ENCODE measurements at places on chromosomes 13 and 19.

DNA sequence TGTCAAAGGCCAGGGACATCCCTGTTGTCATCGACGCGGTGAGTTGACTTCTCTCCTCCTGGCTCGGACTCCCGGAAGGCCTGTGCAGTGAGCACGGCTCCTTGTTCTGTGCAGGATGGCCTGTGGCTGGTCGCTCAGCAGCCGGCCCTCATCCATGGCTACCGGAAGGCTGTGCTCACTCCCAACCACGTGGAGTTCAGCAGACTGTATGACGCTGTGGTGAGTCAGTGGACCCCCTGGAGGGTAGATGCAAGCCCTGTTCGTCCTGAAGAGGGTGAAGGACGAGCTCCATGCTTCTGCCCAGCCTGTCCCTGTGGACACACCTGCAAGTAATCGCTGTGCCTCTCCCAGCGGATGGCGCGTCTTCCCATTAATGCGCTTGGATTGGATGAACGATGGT lies 19.2 kb downstream of the NAXD start:
- DNase-seq, result no peak
- H3K4me1 ChIP-seq, result no peaks in the 10 kb centered on the region
- peaks cover 73% of the 10 kb centered on the region for H3K36me3 ChIP-seq
- H3K4me3 ChIP-seq, result no peak overlapping the region

DNA sequence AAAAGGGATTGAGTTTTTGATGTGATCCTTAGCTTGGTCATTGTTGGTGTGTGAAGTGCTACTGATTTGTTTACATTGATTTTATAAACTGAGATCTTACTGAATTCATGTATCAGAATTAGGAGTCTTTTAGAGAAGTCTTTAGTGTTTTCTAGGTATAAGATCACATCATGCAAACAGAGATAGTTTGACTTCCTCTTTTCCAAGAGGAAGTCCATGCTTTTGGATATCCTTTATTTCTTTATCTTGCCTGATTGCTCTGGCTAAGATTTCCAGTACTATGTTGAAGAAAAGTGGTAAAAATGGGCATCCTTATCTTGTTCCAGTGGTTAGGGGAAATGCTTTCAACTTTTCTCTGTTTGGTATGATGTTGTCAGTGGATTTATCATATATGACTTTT lies 561.2 kb upstream of the SLITRK1 start:
- no peak overlapping the region for H3K4me3 ChIP-seq
- DNase-seq, result no peak
- H3K27ac ChIP-seq, result no peak overlapping the region

GRCh38 chr13:101398191-101398590 lies 18.1 kb downstream of the NALCN start:
- no peak overlapping the region for H3K27ac ChIP-seq
- H3K36me3 ChIP-seq, result no peaks in the 10 kb centered on the region
- no peak for DNase-seq
- no peaks in the 10 kb centered on the region for H3K27me3 ChIP-seq

DNA sequence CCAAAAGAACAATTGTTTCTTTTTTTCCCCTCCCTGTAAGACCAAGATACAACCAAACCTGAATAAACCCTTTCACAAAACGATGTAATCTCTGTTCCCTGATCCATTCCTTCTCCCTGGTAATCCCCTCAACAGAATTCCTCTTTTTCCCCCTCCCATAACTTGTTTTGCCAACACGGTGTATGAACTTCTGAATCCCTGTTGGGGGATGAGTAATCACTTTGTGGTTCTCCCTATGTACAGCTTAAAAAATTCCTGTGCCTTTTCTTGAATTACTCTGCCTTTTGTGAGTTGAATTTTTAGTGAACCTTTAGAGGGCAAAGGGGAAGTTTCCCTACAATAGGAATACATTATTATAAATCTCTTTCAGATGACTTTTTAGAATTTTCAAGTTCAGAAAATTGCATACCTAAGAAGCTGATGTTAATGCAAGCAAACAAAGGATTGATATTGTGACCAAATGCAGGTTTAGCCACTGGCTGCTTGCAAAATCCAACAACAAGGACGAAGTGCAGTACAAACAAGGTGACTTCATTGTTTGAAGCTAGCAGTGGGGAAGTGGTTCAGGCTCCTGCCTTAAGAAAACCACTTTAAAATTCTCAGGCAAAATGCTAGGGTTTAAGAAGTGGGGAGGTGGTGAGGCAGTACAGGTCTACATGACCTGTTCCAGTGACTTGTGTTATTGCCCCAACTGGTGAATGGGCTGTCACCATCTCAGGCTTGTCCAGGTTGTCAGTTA lies 15.0 kb upstream of the EPSTI1 start:
- no peak for DNase-seq
- no peaks in the 10 kb centered on the region for H3K36me3 ChIP-seq
- no peak overlapping the region for H3K4me3 ChIP-seq
- H3K27me3 ChIP-seq, result no peaks in the 10 kb centered on the region
- H3K27ac ChIP-seq, result no peak overlapping the region

DNA sequence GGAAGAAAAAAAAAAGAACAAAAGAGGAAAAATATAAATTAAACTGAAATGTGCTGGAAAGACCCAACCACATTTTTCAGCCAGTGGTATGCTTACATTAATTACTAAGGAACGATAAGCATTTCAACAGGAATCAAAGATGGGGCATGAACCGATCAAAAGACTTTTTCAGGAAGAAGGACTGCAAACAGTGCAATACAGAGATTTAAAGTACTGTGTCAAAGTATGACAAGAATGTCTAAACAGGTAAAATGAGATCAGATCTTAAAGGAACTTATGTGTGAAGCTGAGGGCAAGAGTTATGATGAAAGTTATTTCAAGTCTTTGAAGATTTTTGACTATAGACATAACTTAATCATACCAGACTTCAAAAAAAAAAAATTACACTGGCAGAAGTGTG lies 1761.8 kb downstream of the SLITRK5 start:
- H3K27ac ChIP-seq, result no peak overlapping the region
- no peaks in the 10 kb centered on the region for H3K27me3 ChIP-seq
- H3K4me3 ChIP-seq, result no peak overlapping the region
- H3K4me1 ChIP-seq, result no peaks in the 10 kb centered on the region
- no peaks in the 10 kb centered on the region for H3K36me3 ChIP-seq

DNA sequence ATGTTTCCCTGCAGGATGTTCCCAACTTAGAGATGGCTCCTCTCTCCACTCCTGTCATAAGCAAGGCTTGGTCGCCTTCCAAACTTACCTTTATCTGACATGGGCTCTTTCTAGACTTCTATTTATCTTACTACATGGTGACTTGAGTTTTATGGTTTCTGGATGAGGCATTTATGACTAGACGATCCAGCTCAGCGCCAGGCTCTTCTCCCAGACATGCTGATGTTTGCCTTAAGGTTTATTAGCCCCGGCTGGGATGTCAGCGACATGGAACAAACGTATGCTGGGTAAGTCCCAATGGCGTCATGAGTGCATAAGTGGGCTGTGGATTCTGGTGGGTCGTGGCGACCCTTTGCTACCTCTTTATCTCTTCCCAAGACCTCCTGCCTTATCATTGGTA lies 39.8 kb upstream of the SLC15A1 start:
- no peak overlapping the region for H3K4me3 ChIP-seq
- H3K27ac ChIP-seq, result peak overlapping the region; percentile 72
- DNase-seq, result peak; percentile 86
- H3K4me1 ChIP-seq, result peaks cover 8% of the 10 kb centered on the region
- no peaks in the 10 kb centered on the region for H3K27me3 ChIP-seq

DNA sequence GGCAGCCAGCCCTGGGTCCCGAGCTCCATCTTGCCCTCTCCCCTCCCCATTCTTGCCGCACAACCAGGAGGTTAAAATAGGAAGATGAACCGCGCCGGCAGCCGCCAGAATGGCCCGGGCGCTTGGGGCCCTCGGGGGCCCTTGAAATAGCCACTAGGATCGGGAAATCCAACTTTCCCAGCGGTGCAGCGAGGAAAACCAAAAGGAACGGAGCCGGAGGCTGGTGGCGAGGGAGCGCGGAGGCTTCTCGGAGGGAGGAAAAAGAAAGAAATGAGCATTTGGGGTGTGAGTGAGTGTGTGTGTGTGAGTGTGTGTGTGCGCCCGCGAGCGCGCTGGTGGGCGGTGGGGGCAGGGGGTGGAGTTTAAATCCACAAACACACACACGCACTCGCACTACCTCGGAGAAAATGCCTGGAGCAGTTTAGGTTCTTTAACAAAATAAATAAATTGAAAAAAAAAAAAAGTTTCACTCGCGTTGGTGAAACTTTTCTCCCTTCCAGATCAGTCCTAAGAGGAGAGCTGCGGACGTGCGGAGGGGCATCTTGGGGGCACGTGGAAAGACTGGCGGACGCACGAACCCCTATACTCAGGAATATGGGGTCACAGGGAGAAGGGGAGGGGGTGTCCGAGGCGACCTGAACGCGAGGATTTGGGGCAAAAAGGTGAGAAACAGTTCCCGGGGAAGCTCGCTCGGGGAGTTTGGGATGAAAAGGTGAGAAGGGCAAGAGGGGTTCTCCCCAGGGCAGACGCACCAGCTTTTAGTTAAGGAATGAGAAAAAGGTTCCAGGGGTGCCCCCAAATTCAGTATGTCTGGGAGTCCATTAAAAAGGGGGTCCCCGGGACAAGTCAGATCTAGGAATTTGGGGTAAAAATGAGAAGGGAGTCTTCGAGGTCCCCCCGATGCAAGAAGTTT lies 1.3 kb downstream of the RFX2 start:
- peak overlapping the region; percentile 62 for H3K27ac ChIP-seq
- no peaks in the 10 kb centered on the region for H3K36me3 ChIP-seq
- peaks cover 10% of the 10 kb centered on the region for H3K4me1 ChIP-seq
- DNase-seq, result peak; percentile 73
- H3K4me3 ChIP-seq, result peak overlapping the region; percentile 59
- no peaks in the 10 kb centered on the region for H3K27me3 ChIP-seq
